Astrocyte of the spinal cord (primary cell): ENCODE measurements at places on chromosomes 11 and 22.

- no peak for DNase-seq
These were observed 310.8 kb downstream of the DDX10 start for GRCh38 chr11:108975641-108976071.

GRCh38 chr22:47849576-47849975 is 1087.1 kb downstream of the TBC1D22A start:
- no peak for DNase-seq

GRCh38 chr22:23282986-23283385 is 102.7 kb downstream of the BCR start:
- no peak for DNase-seq

- DNase-seq = peak; percentile 59
These were observed 17.4 kb downstream of the LIMK2 start for GRCh38 chr22:31229402-31230079.

GRCh38 chr11:12539572-12539971 is 134.6 kb upstream of the TEAD1 start:
- DNase-seq = peak; percentile 88

DNA sequence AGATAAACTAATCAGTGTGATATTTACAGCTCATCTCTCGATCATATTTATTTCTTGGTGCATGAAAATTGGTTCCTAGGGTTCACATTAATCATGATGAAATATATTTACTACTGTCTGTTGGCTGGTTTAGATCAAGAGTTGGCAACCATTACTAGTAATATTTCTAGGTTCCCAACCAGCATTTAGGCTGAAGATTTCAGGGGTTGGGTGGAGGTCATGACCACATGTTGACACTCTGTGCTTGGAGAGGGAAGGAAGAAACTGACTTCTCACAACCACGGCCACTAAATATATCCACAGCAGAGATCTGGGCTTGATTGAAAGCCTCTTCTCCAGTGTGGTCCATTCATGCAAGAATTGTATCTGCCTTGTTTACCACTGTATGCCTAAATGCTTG is 87.9 kb downstream of the ALX4 start:
- DNase-seq = no peak

DNA sequence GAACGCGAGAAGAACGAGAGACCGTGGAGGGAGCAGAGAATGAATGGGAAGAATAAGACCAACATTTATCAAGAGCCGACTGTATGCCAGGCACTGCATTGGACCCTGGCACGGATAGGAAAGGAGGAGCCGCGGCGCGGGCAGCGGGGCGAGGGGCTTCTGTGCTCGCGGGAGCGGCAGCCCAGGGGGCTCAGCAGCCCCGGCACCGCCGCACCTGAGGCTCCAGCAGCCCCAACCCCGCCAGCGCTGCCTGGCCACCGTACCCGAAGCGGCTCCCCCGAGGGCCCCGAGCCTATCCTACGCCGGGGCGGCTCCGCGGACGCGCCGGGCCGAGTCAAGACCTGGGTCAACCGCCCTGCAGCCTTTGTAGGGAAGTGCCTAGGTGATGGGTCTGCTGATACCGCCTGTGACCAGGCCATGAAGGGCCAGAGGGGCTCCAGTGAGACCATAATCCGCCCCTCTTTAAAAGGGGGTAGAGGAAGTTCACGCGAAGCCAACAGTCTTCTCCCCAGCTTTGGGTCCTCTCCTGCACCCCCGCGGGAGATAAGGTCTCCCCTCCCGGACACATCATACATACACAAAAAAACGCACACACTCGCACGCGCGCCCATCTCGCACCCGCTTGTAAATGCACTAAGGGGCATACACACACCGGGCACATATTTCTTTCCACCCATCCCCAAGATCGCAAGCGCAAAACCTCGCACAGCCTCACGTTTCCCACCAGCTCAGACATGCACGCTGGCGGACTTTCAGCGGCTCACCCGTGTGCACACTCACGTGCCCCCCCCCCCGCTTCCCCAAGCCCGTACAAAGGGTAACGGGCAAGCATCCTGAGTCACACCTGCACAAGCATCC is 935 bp upstream of the RTN4RL2 start:
- DNase-seq = no peak

- no peak for DNase-seq
These were observed 61.5 kb downstream of the BTG4 start for GRCh38 chr11:111450480-111451320.

GRCh38 chr22:29555065-29555644 is 1.6 kb upstream of the THOC5 start:
- no peak for DNase-seq

DNA sequence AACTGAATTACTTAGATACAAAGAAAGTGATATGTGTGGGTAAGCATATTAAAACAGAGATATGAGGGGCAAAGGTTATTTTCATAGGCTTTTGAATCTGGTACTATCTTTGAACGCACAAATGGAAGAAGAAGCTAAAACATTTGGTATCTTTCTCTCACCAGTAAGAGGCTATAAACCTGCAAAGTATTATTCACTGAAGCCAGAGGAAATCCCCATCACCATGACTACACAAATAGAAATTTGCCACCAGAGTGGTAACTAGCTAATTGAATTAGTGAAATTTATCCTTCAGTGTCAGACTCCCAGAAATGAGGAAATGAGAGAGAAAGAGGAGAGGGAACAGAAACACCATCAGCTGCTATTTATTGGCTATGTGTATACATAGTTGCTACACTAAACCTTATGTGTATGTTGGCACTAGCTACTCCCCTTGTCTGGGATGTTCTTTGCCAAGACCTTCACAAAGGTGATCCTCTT is 503.4 kb downstream of the DLG2 start:
- no peak for DNase-seq

- peak; percentile 47 for DNase-seq
These were observed 335 bp downstream of the TMEM138 start for GRCh38 chr11:61362542-61362875.

DNA sequence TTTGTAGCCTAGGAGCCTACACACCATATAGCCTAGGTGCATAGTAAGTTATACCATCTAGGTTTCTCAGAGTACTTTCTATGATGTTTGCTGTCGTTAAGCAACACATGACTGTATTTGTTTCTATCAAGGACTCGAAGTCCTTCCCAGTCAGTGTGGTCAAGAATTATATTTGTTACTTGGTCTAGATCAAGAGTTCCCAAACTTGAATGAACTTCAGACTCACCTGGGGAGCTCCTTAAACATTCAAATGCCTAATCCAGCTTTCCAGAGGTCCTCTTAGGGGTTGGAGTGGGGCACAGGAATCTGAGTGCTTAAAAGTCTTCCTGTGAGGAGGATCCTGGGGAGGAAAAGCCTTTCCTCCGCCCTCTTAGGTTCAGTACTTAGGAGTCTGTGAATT is 41.5 kb upstream of the PAMR1 start:
- no peak for DNase-seq

GRCh38 chr11:2209370-2209801 is 37.8 kb upstream of the TH start:
- no peak for DNase-seq

DNA sequence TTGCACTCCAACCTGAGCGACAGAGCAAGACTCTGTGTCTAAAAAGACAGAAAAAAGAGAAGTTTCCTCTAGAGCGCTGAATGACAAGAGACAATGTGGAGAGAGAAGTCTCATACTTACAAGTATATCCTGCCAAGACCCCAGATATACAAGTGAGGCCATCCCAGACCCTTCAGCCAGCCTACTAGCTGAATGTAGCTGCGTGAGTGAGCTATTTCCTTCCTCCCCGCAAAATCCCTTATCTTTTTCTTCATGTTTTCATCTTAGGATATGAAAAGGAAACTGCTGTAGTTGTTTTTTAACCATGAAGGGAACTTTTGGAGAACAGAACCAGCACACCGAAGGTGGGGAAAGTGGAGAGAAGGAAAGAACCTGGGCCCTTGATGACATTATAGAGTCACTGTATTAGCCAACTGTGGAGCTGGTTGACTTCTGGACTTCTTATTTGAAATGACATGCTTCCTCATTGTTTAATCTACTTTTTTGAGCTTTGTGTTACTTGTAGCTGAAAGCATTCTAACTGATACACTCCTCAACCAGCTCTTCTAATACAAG is 4.4 kb upstream of the DDX17 start:
- no peak for DNase-seq

DNA sequence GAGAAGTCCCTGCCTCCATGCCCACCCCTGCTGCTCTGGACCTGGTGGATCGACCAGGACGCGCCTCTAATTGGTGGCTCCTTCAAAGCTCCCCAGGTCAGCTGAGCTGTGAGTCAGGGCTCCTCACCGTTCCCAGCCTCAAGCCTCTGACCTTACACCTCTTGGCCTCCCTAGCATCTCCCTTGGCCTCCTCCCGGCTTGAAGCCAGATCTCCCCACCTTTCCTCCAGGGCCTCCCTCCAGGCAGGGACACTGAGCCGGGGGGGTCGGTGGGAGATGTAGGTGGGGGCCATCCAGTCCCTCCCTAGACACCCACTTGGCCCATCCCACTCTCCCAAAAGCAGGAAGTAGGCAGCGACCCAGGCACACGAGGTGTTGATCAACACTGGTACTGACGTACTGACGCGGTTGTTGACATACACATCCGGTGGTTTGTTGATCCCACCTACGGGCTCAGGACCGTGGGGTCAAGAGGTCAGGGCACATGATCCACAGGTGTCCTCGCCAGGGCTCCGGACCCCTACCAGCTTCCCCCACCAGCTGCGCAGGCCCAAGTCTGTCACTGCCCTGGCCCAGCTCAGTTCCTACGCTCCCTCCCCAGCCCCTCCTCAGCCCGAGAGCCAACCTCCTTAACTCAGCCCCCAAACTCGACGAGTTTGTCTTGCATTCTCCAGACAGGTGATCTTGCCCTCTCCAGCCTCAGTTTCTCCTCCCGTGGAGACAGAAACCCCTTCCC is 802 bp downstream of the ATG2A start:
- no peak for DNase-seq

DNA sequence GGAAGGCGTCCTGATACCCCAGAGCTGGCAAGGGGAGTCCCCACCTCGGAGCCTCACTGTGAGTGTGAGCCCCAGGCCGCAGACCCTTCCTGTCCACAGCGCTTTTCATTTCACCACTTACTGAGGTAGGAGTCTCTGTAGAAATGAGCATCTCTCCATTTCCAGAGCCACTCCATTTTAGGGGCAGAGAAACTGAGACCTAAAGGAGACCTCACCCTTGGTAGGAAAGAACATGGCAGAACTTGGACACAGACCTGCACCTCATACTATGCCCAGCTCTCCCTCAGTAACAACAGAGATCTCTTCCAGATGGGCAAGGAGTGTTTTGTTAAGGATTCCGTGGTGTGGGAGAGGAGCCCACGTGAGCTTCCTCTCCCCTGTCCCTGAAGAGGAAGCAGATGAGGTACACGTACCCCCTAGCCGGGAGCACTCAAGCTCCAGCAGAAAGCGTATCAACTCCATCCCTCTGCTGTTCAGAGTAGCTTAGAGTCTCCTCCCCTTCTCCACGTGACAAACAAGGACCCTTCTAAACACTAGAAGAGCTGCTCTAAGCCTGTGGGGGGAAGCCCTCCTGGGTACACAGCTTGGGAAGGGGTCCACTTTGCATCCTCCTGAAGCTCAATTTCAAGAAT is 532 bp upstream of the VSIG2 start:
- DNase-seq = no peak
